ENCODE measurements at places on chromosomes 1 and 21.

DNA sequence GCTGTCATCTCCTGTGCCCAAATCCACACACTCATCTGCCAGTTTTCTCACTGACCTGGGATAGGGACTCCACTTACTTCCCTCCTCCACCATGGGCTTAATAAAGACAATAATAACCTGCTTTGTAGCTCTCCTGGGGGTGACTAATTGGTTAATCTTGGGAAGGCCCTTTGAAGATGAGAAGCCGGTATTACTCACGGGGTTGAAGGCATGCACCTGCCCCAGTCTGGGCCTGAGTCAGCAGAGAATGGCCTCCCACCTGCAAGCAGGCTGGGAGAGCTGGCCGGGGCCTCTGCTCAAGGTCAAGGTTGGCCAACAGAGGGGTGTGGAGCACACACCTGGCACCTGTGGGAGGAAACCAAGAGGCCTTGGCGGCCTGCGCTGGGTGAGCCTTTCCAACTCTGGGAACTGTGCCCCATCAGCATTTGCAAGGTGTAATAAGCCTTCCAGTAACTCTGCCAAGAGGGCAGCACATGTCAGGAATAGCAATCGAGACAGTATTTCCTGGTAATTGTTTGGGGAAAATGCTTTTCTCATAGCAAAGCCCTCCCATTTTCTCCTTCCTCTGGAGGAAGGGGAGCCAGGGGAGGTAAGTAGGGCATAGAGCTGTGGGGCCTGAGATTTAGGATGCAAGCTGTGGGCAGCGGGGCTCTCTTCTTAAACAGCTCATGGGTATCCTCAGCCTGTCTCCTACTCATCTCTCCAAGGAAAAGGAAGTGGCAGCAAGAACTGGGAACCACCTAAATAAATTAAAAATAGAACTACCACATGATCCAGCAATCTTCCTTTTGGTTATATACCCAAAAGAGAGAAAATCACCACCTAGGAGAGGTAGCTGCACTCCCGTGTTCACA is 49.0 kb downstream of the TOMM20 start:
- DNase-seq = no peak

- DNase-seq = no peak
Observed at GRCh38 chr21:16047904-16048303, 318.1 kb downstream of the USP25 start.

DNA sequence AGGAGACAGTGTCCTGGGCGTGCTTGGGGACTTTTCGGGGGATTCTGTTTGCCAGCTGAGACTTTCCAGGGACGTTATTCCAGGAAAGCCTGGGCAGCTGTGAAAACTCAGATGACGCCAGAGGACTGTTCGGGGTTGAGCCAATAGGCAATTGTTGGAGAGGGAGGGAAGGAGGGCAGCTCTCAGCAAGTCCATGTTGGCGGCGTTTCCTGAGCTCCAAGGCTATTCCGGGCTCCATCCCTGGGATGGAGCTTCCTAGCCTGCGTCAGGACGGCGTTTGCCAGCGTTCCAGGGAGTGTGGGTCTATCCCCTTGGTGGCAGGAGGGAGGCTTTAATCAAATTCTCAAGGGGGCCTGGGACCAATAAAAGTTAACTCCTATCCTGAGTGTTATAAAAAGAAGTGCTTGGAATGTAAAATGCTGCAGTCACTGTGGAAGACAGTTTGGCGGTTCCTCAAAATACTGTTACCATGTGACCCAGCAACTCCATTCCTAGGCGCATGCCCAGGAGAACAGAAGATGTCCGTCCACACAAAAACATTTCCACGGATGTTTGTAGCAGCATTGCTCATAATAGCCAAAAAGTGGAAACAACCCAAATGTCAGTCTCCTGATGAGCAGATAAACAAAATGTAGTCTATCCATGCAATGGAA is 15.2 kb downstream of the SLC27A3 start:
- no peak for DNase-seq

- DNase-seq = peak; percentile 56
Observed at GRCh38 chr1:181390410-181391077, 92.8 kb upstream of the CACNA1E start.

- DNase-seq = no peak
Observed at GRCh38 chr1:158685085-158685484, 1.4 kb downstream of the SPTA1 start.

GRCh38 chr1:17441265-17441992 is 2.0 kb upstream of the RCC2 start:
- no peak for DNase-seq

GRCh38 chr1:60573726-60574409 is 500.3 kb upstream of the C1orf87 start:
- no peak for DNase-seq

- DNase-seq = no peak
Observed at GRCh38 chr1:212955961-212956620, 5.8 kb downstream of the VASH2 start.

DNA sequence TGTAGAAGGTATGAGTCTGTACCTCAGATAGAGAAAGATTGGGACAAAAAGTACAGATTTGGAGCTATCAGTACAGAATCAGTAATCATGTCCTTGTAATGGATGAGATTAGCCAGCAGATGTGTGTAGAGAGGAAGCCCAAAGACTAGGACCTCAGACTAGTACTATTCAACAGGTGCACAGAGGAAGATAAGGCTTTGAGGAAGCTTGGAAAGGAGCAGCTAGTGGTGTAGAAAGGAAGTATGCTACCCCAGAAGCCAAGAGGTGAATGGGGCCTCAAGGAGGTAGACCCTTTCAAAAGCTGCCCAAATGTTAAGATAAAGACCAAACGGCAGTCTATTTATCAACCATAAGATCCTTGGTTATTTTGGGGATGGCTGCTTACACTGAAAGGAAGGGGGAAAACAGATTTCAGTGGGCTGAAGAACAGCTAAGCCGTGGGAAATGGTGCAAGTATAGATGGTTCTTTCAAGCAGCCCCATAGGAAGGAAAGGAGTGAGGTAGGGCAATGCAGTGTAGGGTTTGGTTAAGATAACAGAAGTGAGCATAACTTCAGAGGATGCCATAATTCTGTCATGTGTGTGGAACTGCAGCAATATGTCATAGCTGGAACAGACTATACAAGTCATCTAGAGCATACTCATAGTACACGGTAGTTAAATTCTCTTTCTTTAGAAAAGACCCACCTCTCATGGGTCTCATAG is 221.7 kb downstream of the HHIPL2 start:
- no peak for DNase-seq

DNA sequence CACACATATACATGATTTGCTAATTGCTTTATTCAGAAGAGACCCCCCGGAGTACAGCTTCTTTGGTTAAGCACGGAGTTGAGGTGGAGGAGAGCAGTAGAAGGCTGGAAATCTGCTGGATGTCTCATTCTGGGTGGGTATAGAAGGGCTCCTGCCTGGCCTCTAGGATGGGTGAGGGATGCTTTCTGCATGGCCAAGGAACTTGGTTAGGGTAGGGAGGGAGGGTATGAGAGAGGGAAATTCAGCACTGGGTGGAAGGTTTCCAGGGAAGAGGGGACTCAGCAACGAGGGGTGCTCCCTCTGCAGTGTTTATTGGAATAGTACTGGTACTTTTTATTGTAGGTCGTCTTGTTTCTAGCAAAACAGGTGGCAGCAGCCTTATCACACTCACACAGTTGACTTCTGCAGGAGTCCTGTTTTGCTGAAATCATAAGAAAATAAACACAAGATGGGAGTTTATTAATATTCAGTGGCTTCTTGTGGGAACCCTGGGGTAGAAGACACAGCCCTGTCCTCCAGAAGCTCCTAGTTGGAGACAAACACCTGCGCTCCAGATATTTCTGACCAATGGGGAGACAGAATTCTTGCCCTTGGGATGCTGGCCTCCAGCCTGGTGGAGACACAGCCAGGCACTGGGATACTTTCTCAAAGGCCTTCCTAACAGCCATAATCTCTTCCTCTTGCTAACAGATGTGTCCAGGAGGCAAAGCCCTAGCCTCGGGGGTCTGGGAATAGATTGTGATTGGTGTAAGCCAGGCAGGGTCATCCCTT is 3.8 kb downstream of the PLA2G2A start:
- DNase-seq = no peak

DNA sequence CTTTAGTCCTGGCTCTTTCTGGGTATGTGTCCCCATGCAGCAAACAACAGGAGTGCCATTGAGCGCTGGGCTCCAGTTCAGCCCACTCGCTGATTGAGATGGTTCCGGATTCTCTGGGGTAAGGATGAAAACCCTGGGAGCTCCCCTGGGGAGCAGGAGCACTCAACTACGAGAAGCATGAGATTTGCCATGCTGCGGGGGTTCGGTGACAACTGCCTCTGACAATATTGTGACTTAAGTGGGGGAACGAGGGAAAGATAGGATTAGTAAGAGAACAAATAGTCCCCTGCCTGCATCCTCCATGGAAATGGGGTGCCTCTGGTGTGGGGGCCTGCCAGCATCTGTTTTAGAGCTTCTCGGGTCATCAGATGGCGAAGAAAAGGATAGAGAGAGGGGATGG is 123.6 kb upstream of the IPO9 start:
- no peak for DNase-seq

DNA sequence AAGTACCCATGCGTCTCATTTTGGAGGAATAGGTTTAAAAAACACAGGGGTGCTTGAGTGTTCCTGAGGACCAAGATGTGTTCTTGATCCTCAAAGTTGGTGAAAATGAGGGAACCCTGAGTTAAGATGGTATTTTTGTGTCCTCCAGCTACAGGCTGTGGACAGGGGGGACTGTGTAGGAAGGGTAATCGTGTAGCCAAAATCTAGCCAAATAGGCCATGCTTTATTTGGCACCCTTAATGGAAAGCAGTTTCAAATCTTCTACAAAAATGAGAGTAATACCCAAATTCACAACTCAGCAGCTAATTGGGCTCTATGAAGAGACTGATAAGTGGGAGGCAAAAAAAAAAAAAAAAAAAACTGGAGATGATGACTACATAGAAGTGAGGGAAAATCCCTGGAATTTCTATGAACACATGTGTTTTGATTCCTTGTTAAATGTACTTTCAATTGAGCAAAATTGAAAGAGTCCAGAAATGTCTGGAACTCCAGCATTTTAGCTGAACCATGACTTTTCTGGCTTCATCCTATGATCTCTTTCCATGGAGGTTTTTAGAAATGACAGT is 470 bp downstream of the HSD11B1 start:
- DNase-seq = no peak

DNA sequence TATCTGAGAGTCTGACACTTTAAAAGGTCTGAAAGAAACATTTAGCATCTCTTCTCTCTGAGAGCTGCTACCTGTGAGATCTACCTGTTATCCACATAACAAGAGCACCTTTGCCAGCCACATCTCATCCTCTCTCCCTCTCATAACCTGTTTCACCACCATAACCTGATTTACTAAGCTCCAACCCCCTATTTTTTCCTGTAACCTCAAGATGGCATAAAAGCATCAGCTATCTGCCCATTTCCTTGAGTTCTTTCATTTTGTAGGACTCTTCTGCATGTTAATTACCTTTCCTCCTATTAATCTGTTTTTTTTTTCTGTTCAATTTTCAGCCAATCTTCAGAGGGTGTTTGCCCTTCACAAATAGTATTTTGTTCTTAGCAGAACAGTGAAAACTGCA is 136.5 kb upstream of the KCNK1 start:
- no peak for DNase-seq

- DNase-seq = no peak
Observed at GRCh38 chr1:219414250-219414649, 198.7 kb downstream of the ZC3H11B start.
